ENCODE measurements at places on chromosomes 1 and 21. TPM values are rescaled to one million over a fixed set of nuclear protein-coding genes. Genes with fewer than 3 reads are reported as not detected.

Gene JAM2
- 0.88 TPM for total RNA-seq

Gene ADAMTSL4
- total RNA-seq: 3.2 TPM

GRCh38 chr1:38555594-38555993 lies 304.0 kb downstream of the RRAGC start:
- H3K27ac ChIP-seq: no peak overlapping the region
- DNase-seq: no peak
- peaks cover 6% of the 10 kb centered on the region for H3K27me3 ChIP-seq
- no peaks in the 10 kb centered on the region for H3K36me3 ChIP-seq

Gene AK2
- total RNA-seq: 139 TPM

Gene ANGPTL3
- total RNA-seq: under 0.01 TPM

Gene CA6
- not detected for total RNA-seq

DNA sequence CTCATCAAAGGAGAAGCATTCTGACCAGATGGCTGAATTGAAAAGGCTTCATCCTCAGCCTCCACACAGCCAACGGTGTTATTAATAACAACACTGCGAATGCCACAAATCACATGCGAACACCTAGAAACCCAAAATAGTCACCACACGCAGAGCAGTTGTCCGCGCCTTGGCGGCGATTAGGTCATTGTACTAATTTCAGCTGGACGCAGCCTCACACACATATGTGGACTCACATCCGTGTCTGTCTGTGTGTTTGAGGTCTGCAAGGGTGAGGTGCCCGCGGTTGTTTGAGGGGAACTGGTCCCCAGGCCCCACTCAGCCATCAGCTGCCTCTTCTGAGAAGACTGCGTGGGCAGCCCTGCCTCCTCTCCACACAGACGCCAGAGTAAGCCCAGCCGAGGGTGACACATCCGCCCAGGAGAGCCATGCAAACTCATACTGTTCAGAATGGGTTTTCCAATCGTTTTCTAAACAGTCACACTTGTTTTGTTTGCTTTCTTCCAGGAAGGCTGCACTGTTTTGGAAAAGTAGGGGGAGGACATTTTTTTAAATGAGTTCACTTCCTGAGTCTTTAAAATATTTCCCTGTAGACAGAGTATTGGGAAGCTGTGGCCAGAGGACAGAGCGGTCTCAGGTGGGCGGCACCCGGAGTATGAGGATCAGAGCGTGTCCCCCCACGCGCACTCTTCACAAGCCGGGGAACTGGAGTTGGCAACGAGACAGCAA lies 53.4 kb downstream of the TOMM20 start:
- peak overlapping the region; percentile 100 for H3K27ac ChIP-seq
- H3K27me3 ChIP-seq: no peaks in the 10 kb centered on the region
- peak overlapping the region; percentile 51 for H3K4me3 ChIP-seq
- H3K4me1 ChIP-seq: peaks cover 43% of the 10 kb centered on the region

Gene CCDC24
- total RNA-seq: 2.9 TPM

Gene INSRR
- total RNA-seq: 0.29 TPM

DNA sequence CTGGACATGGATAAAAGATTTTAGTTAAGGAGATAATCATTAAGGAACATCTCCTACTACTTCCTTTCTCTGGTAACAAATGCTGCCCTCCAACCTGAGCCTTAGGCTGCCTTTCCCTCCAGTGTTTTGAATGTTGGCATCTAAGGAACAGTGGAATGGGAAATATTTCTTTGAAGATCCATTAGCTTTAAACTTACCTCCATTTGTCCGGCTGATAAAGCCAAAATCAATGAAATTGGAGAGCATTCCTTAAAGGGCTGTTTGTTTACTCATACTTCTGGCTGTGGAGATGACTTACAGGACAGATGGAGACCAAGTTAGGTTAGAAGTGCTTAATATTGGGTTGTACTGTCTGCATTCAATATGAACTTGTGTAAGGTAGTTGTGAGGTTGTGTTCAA lies 439.1 kb downstream of the PLA2G4A start:
- no peaks in the 10 kb centered on the region for H3K27me3 ChIP-seq
- no peaks in the 10 kb centered on the region for H3K36me3 ChIP-seq
- no peaks in the 10 kb centered on the region for H3K4me1 ChIP-seq
- DNase-seq: no peak

DNA sequence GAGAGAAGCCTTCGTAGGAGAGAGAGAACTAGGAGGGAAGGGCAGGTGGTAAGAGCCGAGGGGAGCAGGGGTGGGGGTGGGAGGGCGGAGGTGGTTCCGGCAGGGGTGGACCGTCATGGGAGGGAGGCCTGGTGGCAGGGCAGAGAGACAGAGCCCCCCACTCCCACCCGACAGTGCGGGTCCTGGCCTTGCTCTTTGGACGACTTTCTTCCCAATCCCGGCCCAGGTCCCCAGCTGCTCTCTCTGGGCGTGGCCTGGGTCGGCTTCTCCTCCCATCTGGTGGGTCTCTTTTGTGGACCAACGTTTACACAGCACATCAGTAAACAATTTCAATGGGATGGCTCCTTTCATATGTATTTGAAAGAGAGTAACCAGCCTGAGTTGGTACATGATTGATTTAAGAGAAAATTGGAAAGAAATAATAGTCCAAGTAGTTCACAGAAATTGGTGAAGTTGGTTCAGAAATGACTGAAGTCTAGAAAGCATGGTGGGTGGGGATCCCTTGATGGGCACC lies 56.9 kb downstream of the LDLRAD2 start:
- no peak for DNase-seq
- H3K4me3 ChIP-seq: no peak overlapping the region
- H3K27ac ChIP-seq: no peak overlapping the region
- peaks cover 91% of the 10 kb centered on the region for H3K36me3 ChIP-seq

DNA sequence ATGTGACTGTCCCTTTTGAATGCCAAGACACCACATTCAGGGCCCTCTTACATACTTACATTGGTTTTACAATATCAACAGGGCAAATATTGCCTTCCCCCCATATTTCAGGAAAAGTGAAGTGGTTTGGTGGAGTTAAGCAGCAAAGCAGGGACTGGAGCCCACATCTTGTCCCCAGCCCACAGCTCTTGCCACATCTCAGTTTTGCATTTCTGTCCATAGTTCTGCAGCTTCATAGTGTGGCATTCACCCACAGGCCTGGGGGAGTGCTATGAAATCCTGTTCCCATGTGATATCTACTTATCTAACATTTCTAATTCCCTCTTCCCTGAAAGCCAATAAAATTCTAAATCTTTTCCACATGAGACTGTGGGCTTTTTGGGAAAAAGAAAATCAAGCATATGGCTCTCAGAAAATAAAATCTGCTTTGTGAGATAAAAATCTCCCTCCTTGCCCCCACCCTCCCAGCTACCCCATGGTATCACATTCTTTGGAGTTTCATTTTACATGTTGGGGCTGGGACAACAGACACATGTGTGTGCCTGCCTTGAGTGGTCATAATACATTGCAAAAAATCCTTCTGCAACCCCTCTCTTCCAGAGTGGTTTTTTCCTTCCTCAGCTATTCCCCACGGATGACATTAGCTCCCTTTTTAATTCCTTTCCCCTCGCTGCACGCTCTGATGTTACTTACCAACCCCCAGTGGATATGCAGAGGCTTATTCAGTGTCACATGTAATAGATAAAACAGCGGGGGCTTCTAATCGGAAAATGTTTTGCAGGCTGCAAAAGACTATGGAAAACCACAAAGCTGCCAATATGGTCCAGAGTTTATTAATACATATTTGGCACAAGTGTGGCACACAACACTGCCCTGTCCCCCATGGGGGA lies 20.5 kb upstream of the CD2 start:
- H3K36me3 ChIP-seq: no peaks in the 10 kb centered on the region
- no peaks in the 10 kb centered on the region for H3K4me1 ChIP-seq
- DNase-seq: no peak
- no peaks in the 10 kb centered on the region for H3K27me3 ChIP-seq

DNA sequence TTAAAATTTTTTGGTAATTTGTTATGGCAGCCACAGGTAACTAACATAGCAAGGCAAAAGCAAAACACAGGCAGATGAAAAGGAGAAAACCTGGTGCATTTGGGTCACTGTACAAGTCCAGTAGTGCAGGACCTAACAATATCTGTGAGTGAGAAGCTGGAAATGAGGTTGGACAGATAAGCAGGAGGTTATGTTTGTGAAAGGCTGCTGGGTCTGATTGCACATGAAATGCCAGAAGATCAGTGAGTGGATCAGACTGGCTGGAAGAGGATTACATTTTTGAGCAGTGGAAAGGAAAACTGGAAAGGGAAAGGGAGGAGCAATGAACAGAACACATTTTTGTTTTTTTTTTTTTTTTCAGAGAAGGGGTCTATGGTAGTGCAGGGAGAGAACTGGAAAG lies 73.6 kb downstream of the CYYR1 start:
- H3K36me3 ChIP-seq: no peaks in the 10 kb centered on the region
- H3K4me1 ChIP-seq: no peaks in the 10 kb centered on the region
- H3K4me3 ChIP-seq: no peak overlapping the region
- H3K27ac ChIP-seq: no peak overlapping the region

DNA sequence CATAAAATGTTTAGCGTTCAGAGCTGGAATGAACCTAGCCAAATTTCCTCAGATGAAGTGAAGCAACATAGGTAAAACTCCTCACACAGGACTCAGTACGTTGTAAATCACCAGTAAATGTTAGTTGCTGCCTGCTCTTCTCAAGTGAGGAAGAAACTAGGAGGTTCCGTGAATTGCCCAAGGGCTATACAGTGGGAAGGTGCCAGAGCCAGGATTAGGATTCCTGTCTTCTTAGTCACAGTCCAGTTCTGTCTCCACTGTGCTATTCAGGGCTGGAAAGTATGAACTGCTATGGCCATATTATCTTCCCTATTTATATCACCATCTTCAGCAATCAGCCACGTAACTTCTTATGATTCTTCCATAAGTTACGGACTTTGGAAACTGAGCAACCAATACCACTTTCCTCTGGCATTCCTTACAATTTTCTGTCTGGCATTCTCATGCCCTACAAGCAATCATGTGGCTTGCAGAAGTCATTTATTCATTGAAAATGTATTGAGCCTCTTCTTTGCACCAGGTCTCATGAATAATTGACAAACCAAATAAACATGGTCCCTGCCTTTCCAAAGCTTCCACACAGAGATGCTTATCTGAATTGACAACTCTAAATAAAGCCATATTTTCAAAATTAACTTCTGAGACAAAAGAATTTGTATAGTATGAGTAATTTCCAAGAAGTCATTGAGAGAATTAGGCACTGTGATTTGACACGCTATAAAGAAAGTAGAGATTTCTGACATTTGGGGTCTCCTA lies 271.6 kb upstream of the SGIP1 start:
- H3K4me1 ChIP-seq: peaks cover 37% of the 10 kb centered on the region
- no peak for DNase-seq
- H3K4me3 ChIP-seq: no peak overlapping the region

Gene VAV3
- total RNA-seq: 0.72 TPM

DNA sequence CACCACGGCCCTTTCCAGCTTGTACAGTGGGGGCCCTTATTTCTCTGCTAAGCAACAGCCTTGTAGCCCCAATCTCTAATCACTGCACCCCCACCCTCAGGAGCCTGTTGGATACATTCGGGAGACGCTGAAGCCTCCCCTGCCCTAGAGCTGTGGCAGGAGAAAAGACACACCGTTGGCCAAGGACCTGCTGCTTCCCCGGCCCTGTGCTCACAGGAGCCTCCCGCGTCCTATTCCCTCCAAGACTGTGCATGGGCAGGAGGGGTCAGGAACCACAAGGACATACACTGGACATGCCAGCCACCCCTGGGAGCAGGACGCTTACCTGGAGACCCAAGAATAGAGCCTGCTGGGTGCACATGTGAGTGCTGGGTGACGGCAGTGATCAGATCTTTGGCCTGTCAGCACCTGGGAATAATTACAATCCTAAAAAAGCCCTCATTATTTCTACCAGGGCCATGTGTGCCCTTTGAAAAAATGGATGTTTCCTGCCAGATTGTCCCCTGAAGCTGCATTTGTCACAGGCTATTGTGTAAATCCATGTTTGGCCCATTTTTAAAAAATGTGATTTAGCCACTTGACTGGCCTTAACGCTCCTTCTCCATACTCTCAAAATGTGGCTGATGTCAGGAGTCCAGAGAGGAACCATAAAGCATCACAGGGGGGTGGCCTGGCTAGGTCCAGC lies 590.6 kb downstream of the MATN1 start:
- H3K36me3 ChIP-seq: no peaks in the 10 kb centered on the region
- H3K4me1 ChIP-seq: no peaks in the 10 kb centered on the region
- H3K4me3 ChIP-seq: no peak overlapping the region
- DNase-seq: no peak
- no peaks in the 10 kb centered on the region for H3K27me3 ChIP-seq

DNA sequence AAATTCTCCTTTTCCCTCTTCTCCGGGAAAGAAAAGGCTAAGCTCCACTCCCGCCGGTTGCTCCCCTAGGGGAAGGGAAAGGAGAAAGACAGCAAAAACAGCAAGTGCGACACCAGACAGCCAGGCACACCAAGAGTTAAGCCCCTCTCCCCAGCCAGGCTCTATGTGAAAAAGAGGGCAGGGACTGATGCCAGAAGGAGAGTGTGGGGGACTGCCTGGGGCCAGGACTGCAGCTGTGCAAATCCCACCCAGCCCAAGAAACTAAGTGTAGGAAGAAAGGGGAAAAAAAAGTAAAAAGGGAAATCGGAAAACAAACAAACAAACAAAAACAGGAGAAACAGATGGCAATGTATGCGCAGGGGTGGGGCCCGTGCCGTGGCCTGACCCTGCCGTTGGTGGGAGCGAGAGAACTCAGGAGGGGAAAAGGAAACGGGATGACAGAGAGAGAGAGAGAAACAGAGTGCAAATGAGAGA lies 27.7 kb upstream of the FMO1 start:
- no peak for DNase-seq
- H3K4me1 ChIP-seq: peaks cover 35% of the 10 kb centered on the region
- H3K36me3 ChIP-seq: no peaks in the 10 kb centered on the region

Data from osteoblast (primary cell).